RPMI8226 (cell line): ENCODE measurements at places on chromosomes 6 and 20.

GRCh38 chr6:48667797-48668196 is 556.8 kb upstream of the PTCHD4 start:
- DNase-seq, result no peak

GRCh38 chr6:149454346-149454848 is 30.4 kb downstream of the ZC3H12D start:
- peak; percentile 78 for DNase-seq

GRCh38 chr6:133341607-133342158 is 100.5 kb downstream of the EYA4 start:
- no peak for DNase-seq

GRCh38 chr6:3237761-3238662 is 10.6 kb upstream of the TUBB2B start:
- peak; percentile 86 for DNase-seq

GRCh38 chr6:133254552-133255228 is 13.5 kb downstream of the EYA4 start:
- no peak for DNase-seq

- peak; percentile 77 for DNase-seq
Observed at GRCh38 chr20:25867776-25868649, 171.4 kb upstream of the ZNF337 start.

GRCh38 chr20:36644706-36645095 is 1.3 kb downstream of the SLA2 start:
- no peak for DNase-seq

DNA sequence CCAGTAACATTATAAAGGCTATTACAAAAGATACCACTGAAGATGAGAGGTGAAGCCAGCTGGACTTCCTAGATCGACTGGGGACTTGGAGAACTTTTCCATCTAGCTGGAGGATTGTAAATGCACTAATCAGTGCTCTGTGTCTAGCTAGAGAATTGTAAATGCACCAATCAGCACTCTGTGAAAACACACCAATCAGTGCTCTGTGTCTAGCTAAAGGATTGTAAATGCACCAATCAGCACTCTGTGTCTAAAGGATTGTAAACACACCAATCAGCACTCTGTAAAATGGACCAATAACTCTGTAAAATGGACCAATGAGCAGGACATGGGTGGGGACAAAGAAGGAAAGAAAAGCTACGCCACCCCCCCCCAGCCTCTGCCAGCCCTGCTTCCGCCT is 13.6 kb upstream of the RPS10 start:
- no peak for DNase-seq

- DNase-seq, result no peak
Observed at GRCh38 chr6:48985025-48985424, 478.0 kb downstream of the MMUT start.
